ENCODE measurements at places on chromosomes 7 and 10.

DNA sequence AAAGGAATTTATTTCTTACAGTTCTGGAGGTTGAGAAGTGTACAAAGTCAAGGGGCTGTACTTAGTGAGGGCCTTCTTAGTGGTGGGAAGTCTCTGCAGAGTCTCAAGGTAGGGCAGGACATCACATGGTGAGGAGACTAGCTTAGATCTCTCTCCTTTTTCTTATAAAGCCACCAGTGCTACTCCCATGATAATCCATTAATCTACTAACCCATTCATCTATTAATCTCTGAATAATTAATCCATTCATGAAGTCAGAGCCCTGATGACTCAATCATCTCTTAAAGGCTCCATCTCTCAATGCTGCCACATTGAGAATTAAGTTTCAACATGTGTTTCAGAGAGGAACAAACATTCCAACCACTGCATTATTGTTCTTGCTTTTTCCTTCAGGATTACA lies 64.4 kb upstream of the CSTF2T start:
- no peak for DNase-seq

DNA sequence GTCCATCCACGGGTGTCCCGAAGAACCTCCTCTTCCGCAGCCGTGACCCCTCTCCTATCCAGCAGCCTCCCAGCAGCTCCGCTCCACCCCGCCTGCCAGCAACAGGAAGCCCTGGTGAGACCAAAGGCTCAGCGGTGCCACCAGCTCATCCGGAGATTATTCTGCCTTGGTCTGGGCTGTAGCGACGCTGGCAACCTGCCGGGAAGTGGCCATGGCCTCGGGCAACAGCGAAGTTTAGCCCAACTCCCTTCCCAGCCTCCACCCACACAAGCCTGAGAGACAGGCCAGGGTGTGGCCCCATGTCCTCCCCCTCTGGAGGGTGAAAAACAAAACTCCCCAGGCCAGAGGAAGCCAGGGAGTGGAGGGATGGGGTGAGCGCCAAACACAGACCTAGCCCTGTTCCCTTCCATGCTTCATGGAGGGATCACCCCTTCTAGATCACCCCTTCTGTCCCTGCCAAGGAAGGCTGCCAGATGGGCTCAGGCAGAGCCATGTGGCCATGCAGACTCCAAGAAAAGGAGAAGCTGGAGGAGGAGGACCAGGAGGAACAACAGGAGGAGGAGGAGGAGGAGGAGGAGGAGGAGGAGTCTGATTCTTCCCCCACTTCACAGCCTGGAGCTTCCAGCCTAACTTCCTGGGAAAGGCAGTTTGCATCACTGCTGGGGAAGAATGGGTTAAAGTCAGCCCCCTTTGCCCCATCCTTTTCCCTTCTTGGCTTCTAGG lies 918 bp downstream of the CALHM2 start:
- no peak for DNase-seq

DNA sequence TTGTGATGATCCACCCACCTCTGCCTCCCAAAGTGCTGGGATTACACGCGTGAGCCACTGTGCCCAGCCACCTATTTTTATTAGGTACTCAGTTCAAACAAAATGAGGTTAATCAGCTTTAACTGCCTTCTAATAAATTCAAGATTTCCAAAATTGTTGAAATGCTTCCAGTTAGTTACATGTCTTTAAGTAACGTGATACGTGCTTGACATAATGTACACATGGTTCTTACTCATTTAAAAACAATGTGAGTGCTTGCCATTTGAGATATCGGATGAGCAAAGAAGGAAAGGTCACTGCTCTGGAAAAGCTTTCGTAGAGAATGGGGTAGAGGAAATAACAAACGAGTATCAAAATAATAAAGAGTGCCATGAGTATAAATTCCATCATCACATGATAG lies 83.6 kb downstream of the KMT2E start:
- DNase-seq, result peak; percentile 96

GRCh38 chr10:131728286-131729228 lies 172.3 kb upstream of the PPP2R2D start:
- no peak for DNase-seq

DNA sequence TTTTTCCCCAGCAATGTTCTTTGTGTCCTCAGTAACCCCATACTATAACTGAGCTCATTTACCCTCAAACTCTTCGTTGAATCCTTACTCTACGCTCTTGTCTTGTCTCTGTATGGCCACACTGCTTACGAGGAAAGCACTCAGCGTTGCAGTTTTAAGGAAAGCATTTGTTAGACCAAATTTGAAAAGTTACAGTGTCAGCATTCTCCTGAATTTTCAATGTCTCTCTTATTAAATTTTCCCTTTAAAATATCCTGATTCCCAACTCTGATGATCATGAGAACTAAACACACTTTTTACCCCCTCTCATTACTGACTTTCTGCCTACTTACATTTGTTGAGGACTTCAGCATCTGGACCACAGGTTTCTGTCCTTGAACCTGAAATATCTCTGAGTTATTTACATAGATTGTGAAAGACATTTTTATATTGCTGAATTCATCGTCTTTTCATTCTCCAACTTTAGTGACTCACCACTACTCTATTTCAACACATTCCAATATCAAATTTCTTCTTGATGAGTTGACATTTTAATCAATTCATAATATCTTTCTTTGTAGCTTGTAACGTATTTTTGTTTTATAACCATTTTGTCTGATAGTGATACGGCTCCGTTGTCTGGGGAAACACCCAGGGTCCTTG lies 19.8 kb upstream of the VWDE start:
- peak; percentile 58 for DNase-seq

- DNase-seq, result peak; percentile 80
Observed at GRCh38 chr10:34346516-34347100, 468.5 kb downstream of the PARD3 start.

- DNase-seq, result no peak
Observed at GRCh38 chr10:124476043-124476725, 14.6 kb downstream of the LHPP start.

DNA sequence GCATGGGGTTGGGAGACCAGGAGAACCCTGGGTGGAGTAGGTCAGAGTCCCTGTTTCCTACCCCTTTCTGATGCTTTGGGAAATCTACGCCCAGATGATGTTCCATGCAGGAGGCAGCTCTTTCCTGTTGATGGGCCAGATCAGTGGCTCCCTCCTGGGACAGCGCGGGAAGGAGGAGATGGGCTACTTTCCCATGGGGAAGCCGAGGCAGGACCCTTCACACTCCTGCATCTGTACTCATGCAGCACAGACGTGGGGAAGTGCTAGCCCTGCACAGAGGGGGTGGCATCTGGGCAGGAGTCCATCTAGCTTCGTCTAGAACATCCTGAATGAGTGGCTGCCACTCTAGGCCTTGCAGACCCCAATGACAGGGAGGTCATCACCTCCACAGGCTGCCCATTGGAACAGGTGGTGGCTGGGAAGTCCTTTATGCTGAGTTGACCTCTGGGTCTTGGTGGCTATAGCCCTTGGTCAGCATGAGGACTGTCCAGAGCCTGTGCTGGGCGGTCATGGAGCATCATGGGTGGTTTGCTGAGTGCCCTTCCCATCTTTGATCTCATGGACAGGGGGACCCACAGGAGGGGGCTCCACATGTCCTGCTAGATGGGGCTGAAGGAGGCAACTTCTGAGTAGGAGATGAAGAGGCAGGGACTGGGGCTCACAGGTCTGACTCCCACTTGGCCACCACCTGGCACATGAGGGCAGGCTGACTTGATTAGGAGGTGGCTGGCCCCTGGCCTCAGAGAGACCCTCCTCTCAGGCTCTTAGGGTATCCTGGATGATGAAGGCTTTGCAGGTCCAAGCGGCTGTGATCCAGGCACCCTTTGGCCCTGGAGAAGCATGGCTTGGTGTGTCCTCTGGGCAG lies 24.6 kb downstream of the RAMP3 start:
- DNase-seq, result no peak

DNA sequence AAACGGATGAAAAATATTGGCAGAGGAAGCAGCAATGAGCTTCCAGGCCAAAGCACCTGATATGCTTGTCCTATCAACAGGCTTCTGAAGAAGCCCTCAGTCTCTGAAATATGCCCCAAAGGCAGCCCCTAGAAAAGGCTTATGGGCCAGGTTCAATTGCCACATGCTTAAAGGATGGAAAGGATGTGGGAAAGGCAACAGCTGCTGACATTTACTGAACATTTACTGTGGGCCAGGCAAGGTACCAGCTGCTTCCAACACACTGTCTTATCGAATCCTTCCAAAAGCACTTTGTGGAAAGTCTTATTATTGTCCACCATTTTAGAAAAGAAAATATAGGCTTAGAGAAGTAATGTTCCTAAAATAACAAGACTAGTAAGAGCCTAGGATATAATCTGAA lies 56.5 kb downstream of the DOCK4 start:
- DNase-seq, result no peak

- DNase-seq, result no peak
Observed at GRCh38 chr7:140085447-140085846, 22.7 kb upstream of the PARP12 start.

- no peak for DNase-seq
Observed at GRCh38 chr10:11189582-11190376, 172.1 kb downstream of the CELF2 start.

- DNase-seq, result peak; percentile 7
Observed at GRCh38 chr7:77473229-77474005, 57.3 kb upstream of the GSAP start.

- DNase-seq, result no peak
Observed at GRCh38 chr7:25789701-25790640, 362.0 kb upstream of the NFE2L3 start.

DNA sequence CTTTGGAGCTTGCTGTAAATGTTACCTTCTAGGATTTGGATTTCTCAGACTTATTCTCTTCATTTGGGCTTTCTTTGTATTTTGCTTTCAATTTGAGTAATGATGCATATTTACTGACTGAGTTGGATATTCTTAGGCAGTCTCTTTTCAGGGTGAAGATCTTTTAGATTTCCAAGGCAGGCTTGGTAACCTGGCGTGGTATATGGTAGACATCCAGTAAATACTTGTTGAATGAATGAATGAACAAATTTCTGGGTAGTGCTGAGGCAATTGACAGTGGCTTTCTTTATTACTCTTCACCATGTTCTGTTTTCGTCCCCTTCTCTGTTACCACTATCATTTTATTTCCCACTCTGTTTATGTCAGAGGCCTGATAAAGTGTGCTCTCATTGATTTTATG lies 27.1 kb downstream of the BBS9 start:
- no peak for DNase-seq

GRCh38 chr7:74535951-74536356 lies 82.2 kb downstream of the GTF2IRD1 start:
- DNase-seq, result no peak

DNA sequence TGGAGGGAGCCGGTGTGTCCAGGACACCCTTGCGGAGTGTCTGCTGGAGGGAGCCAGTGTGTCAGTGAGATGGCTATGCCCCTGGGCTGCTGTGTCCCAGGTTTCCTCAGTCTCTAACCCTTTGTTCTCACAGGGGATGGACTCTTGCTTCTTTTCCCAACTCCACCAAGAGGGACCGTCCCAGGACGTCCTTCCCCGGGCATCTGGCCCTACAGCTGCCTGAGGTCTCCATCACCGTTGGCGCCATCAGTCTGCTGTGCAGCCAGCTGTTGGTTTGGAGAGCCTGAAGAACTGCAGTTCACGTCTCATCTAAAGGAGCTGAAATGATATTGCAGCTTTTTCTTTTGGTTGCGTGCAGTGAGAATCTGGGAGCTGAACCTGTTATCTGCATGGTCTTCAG lies 136.2 kb downstream of the VIPR2 start:
- no peak for DNase-seq

DNA sequence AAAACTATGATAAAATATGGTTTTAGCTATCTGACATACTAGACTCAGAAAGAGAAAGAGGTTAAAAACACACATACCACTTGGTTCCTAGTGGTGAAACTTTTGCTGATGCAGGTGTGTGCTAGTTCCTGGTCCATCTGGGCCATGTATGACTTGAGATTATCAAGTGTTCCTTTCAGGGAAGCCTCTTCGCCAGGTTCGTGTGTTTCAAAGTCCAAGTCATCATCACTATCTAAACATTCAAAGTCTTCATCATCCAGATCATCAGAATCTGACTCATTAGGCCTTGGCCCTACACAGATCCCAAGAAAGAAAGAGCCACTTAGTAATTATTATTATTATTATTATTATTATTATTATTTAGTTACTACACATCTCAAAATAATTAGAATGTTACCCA lies 26.4 kb downstream of the NUDT13 start:
- peak; percentile 78 for DNase-seq

- no peak for DNase-seq
Observed at GRCh38 chr10:98195120-98195519, 60.7 kb downstream of the R3HCC1L start.

GRCh38 chr7:118525020-118525419 lies 300.5 kb downstream of the ANKRD7 start:
- no peak for DNase-seq

GRCh38 chr10:33162248-33162575 lies 172.3 kb downstream of the NRP1 start:
- DNase-seq, result no peak

DNA sequence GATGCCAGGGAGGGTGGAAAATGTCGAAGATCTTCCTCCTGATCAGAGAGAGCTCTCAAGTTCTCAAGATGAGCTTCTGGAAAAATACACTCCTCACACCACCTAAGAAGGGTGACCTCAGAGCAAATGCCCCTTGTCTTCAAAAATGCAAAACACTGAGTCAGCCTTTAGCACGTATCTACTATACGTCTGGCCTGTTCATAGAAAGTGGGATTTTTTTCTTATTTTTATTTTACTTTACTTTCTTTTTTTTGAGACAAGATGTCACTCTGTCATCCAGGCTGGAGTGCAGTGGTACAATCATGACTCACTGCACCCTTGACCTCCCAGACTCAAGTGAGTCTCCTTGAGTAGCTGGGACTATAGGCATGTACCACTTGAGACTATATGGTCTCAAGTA lies 57.1 kb downstream of the AFAP1L2 start:
- no peak for DNase-seq

- peak; percentile 10 for DNase-seq
Observed at GRCh38 chr7:73606801-73607691, 17.3 kb downstream of the MLXIPL start.

DNA sequence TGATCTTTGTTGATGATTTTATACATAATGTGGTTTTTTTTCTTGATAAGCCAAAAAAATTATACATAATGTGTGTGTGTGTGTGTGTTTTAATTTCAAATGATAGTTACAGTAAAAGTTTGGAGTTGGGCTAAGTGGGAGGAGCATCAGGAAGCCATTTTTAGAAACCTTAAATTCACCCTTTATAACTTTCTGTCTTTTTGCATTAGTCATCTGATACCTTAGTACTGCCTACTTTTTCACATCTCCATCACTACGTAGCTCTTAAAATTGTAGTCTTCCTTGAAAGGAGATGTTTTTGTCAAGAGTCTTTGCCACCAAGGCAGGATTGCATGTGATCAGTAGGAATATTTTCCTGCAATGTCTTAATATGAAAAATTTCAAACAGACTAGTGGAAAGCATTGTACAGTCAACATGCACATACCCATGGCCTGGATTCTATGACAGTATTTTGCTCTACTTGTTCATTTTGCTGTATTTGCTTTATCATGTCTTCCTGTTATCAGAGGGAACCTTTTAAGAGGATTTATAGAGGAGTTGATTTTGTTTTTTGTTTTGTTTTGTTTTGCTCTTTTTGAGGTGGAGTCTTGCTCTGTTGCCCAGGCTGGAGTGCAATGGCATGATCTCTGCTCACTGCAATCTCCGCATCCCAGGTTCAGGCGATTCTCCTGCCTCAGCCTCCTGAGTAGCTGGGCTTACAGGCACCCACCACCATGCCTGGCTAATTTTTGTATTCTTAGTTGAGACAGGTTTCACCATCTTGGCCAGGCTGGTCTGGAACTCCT lies 67.3 kb downstream of the DAGLB start:
- DNase-seq, result no peak
